ENCODE measurements at places on chromosomes 5 and 9.
A peak's percentile ranks its signal among the peaks of the same experiment; 100 is the strongest.

GRCh38 chr5:469752-470483 lies 26.9 kb downstream of the EXOC3 start:
- DNase-seq = no peak

DNA sequence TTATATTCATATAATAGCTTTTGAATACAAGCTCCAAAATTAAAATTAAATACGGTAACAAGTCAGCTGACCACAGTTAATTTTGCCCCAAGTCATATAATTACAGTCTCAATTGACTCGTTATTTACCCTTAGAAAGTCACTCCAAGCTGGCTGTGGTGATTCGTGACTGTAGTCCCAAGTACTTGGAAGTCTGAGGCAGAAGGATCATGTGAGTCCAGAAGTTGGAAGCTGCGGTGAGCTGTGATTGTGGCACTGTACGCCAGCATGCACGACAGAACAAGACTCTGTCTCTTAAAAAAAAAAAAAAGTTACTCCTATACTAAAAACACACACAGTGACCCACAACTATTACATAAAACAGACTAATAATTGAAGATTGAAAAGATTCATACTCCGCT lies 31.6 kb upstream of the DTWD2 start:
- no peak for DNase-seq

DNA sequence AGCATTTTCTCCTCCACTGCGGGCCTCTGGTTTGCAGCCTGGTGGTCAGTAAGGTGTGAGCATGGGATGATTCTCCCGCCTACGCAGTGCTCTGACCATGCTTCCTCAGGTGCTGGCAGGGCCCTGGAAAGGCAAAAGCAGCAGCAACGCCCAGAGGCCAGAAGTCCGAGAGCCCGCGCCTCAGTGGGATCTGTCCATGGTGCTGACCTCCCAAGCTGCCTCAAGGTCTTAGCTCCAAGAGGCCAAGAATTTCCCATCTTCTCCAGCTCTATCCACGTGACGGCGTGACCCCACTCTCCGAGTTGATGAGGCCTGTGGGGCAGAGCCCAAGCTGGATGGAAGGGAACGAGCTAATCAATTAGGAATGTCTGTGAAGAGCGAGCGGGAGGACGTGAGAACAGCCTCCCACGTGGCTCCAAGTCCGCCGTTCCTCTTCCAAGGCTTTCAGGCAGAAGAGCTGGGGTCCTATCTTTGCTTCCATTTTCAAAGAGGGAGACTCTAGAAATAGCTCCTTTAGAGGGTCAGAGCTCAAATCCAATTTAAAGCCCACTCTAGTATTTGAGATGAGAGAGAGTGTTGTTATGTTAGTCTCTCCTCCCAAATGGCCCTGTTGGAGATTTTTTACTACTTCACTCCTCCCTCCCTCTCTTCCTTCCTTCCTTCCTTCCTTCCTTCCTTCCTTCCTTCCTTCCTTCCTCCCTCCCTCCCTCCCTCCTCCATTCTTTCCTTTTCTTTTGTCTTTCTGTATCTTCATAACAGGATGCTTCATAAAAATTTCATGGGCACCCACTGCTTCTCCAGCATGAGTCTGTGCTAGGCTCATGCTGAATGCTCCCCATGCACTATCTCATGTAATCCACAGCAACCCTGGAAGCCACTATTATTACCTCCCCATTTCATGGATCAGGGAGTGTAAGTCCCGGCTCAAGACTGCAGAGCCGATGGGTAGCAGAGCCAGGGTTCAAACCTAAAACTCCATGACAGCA lies 69.3 kb downstream of the OLFM1 start:
- DNase-seq = no peak

DNA sequence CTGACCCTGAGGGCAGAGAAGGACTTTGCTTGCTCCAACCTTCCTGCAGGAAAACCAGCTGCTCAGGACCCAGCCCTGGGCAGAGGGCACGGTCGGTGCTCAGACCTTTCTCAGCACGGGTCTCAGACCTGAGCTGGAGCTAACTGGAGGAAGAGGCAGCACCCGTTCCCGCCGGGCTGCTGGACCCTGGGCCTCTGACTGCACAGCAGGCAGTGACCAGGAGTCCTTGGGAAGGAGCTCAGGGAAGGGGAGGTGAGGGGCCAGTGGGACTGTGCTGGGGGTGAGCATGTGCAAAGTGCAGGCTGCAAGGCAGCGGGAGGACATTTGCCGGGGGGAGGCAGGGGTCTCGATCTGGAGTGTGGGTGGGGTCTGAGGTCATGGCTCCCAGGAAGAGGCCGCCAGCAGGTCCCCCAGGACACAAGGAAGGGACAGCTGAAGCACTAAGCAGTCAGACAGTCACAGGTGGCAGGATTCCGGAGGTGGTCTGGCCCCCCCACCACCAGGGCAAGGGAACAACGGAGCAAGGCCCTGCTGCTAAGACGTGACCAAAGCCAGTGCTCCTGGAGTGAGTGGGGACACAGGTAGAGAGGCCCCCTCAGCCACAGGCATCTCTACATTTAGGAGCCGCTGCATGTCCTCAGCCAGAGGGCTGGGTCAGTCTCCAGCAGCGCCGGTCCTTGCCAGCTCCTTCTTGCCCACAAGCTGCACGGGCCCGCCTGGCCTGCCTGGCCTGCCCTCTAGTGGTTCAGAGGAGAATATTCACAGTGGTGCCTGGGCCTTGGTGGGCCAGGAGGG lies 4.8 kb upstream of the DPM2 start:
- DNase-seq = peak; percentile 60

GRCh38 chr5:180974612-180975315 lies 13.9 kb upstream of the BTNL3 start:
- DNase-seq = no peak

- no peak for DNase-seq
Observed at GRCh38 chr5:125837866-125838265, 585.3 kb upstream of the GRAMD2B start.

DNA sequence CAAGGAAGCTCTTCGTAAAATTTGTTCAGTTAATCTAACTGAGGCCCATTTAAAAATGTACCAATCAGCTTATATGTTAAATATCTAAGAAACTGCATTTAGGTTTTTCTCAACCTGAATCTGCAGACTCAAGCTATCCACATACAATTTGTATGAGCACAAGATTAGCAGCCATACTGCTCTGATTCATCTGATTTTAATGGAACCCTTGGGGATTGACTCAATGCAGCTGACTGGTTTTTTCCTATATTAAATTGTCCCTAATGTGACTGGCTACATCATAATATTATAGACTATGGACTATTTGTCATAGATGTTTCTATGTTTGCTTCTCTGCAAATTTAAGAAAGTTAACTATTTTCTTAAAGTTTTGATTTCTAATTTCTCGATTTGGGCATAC lies 451.0 kb upstream of the TUSC1 start:
- no peak for DNase-seq

- no peak for DNase-seq
Observed at GRCh38 chr9:3549225-3549624, 23.4 kb upstream of the RFX3 start.

GRCh38 chr9:132288966-132289365 lies 65.8 kb downstream of the SETX start:
- DNase-seq = no peak
